ENCODE measurements at places on chromosomes 1 and 21.

DNA sequence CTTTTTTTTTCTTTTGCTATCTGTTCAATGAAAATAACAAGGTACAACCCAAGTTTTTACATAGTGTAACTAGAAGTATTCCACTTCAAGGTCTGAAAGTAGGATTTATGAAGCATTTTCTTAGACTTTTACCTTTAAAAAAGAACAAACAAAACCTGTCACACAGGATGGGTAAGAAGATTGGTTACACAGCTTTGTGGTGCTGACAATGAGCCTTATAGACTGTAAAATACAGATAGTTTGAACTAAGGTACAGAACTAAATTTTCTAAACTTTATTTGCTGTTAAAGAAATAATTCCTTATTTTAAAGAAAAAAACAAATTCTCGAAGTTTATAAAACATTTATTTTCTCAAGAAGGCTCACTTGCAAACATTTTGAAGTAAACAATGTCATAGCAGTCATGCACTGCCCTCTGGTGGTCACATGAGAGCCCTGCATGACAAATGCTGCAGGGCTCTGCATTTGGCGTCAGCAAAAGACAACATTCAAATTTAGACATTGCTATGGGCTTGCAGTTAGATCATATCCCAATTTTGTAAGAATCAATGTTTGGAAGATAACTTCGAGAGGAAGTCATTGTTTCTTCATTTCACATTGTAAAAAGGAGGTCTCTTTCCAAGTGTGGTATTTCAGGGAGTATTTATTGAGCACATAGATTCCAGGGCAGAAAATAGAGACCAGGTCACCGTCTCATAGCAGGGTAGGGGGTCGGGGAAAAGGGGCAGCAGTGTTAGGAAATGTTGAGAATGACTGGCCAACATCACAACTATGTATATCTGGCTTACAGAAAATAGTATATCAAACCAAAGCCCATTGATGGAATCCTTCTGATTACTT lies 115.3 kb upstream of the FMN2 start:
- peak; percentile 37 for DNase-seq

DNA sequence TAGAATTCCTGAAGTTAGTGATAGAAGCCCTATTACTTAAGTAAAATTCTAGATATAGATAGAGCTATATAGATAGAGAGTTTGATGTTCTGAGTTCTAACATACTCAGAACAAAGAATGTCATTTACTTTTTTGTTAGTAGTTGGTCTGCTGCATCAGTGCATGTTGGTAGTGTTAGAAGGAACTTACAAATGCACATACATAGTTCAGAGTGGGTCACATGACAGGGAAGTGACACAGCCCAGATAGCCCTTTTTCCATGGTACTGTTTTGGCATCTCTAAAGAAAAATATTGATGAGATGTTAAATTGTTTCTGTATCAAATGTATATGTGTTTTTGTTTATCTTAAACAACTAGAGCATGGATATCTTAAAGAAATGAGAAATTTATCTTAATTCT lies 45.7 kb downstream of the DHX9 start:
- DNase-seq: no peak

DNA sequence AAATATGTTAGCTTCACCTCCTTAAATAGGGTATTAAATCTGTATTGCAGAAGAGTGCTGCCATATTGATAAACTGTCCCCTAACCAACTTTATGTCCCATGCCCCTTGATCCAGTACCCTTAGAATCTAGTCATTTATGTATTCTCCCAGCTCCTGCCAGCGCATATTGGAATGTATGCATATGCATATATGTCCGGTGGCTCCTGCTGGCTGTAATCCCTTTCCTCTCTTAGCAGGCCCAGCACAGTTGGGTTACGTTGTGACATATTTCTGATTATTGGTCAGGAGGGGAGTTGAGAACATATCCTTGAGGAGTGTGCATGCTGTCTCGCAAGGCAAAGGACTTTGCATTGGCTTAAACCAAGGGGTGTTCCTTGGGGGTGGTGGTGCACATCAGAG lies 29.2 kb upstream of the CREG1 start:
- DNase-seq: no peak

DNA sequence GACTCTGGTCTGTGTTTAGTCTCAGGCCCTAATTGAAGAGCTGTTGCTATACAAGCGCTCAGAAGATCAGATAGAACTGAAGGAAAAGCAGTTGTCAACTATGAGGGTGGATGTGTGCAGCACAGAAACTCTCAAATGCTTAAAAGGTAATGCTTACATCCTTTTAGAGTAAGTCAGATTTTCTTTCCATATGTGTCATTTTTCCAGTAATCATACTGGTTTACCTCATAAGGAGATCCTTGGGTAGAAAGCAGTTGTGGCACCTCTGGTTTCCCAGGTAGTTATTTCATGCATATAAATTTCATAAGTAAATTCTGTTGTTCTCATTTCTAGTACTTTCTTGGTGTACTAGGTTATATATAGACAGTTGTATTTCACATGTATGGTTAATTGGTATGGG lies 43.0 kb upstream of the TARS2 start:
- no peak for DNase-seq

DNA sequence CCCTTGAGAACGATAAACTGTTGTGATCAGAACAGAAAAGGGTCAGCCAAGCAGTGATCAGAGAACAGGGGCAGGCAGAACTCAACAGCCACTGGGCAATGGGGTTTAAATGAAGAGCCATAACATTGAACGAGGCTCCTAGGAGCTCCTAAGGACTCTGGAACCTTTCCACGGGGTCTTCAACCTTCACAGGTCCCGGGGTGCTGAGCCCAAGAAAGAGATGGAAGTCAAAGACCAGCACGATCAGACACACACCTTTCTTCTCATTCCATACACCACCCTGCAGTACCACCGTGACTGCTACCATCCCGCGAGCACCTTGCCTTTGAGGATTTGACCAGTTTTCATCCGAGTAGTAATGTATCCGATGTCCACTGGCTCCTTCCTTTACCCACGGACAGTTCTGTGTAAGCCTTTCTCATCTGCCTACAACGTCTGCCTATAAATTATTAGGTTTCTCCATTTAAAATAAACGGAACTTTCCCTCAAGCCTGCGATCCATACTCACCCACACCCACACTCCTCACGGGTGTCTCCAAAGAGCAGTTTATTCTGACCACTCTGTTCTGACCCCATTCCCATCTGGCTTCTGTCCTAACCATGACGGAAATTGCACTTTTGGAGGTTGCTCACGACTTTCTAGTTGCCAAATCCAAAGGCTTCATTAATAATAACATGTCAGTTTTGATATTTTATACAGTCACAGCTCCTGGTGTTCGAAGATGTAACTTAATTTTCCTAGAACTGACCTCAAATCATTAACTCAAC lies 16.8 kb upstream of the HHAT start:
- DNase-seq: no peak

DNA sequence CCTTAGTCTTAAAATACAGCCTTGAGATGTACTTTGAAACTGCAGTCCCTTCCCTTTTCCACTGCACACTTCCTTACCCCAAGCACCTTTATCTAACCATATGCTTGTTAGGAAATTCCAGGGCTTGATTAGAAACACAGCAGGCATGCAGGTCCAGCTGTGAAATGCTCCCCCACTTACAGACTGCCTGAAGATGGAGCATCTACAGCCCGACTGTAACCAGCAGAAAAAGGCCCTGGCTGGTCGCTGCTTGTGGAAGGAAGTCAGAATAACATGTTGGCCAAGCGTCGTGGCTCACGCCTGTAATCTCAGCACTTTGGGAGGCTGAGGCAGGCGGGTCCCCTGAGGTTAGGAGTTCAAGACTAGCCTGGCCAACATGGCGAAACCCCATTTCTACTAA lies 37.2 kb downstream of the VN1R5 start:
- DNase-seq: no peak

- no peak for DNase-seq
Measured at GRCh38 chr1:21652937-21653743, 16.0 kb downstream of the RAP1GAP start.

DNA sequence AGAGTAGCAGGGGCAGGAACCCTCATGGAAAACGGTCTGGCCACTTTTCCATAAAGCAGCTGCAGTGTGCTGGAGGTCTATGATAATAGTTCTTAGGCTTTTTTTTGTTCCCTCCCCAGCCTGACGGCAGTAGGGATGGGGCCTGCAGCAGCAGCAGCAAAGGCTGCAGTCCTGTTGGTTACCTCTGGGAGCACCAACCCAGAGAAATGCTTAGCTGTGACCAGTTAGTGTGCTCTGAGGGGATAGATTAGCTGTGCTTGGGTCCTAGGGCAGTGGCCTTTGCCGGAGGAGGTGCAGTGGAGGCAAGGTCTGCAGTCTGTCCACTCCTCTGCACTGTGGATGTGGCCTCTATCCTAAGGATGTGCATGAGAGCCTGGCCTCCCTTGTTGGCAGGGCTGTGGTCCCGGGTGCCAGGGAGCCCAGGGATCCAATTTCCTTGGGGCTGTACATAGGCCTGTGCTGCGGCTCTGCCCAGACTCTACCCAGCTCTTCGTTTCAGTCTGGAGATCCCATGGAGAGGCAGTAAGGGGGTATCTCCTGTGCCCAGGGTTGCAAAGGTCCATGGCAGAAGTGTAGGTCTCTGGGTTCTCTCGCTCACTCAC lies 322.7 kb downstream of the PTBP2 start:
- no peak for DNase-seq

- no peak for DNase-seq
Measured at GRCh38 chr1:218674280-218674773, 329.2 kb downstream of the TGFB2 start.

DNA sequence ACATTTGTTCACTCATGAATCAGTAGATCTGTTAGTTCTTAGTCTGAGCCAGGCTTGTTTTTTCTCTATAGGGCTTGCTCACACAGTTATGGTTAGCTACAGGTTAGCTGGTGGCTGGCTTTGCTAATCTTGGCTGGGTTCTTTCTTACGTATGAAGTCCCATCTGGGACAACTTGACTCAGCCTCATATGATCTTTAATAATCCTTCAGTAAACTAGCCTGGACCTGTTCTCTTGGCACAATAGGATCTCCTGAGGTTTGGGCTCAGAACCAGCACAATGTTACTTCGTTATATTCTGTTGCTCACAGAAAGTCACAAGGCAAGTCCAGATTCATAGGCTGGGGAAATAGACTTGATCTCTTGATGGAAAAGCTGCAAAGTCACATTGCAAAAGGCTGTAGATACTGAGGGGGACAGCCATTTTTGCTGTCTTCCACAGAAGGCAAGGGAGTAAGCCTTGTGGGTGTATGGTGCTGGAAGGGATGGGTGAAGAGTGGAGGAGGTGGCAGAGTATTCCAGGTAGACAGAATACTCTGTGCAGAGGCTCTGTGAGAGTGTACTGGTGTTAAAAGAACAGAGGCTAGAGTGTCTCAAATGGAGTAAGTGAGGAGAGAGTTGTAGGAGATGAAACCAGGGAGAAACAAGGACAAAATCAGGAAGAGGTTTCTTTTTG lies 24.4 kb downstream of the EFCAB7 start:
- no peak for DNase-seq

- no peak for DNase-seq
Measured at GRCh38 chr1:243751506-243751905, 98.5 kb downstream of the AKT3 start.

DNA sequence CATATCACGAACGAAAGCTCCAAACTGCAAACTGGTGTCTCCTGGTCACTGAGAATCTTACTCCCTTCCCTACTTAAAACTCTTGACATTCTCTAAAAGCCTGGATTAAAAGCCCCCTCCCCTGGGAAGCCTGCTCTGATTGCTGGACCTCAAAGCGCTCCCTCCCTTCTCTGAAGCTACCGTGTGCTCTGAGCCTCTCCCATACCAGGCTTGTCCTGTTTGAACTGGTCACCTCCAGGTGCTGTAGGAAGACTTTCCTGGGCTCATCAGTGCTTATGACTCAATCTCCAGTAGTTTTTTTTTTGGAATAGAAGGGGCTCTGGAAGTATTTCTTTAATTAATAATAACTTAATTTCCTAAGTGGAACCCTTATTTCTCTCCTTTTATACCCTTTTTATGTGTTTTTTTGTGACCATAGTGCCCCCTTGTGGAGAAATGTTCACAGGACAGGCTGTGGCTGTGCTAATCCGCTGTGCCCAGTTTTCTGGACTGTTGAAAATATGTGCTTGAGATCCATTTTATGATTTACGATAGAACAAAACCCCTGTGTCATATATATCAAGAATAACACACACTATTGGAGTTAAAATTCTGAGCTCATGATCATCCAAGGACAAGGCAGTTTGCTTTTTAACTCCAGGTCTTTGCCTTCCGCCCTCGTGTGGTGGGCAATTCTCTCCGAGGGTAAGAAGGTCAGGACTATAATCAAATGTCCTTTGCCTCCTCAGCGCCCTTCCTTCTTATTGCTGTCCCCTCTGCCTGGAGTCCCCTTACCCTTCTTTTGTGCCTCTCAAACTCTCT lies 16.9 kb downstream of the MTARC1 start:
- no peak for DNase-seq

DNA sequence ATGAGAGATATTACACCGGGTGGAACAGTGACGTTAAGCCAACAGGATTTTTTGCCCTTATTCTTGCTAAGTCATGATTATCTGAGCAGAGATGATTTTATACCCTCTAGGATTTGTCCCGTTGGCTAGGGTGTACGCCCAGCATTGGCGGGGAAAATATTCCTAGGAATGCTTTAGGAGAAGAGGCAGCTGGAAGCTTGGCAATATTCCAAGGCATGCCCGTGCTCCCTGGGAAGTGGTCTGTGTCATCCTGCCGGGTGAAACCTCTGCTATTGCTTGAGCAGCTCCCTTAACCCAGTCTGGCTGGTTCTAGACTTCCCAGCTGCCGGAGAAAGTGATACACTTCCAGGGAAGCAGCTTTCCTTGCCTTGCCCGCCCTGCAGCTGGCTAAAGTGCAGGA lies 16.2 kb downstream of the CHRNB2 start:
- DNase-seq: no peak

DNA sequence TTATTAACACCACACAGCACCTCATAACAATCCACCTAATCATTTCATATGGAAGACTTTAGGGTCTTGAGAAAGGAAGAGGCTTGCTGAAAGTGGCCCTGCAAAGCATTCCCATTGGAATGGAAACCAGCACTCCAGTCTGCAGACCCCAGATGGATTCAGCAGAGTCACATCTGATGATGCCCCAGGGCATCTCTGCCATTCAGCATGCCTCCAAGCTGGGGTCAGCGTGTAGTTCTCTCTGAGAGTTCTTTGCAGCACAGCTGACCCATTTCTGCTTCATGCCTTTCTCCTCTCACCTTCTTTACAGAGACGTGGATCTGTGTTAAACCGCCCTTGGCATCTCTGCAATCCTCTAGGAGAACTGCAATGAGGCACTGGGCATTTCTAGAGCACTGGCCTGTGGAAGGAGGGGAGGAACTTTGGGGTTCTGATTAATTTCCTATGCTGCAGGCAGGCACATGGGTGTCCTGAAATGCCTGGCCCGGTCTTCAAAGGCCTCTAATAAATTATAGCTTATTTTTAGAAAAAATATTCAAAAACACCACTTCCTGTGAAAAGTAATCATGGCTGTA lies 2.6 kb upstream of the LUZP1 start:
- no peak for DNase-seq

Data from CD4-positive, alpha-beta T cell treated with Interleukin-1 beta for 1 hour (primary cell).